Breast epithelium (tissue), 4 donors: ENCODE measurements at places on chromosomes 13 and 19. TPM values are rescaled to one million over a fixed set of nuclear protein-coding genes. Genes with fewer than 3 reads are reported as not detected.

DNA sequence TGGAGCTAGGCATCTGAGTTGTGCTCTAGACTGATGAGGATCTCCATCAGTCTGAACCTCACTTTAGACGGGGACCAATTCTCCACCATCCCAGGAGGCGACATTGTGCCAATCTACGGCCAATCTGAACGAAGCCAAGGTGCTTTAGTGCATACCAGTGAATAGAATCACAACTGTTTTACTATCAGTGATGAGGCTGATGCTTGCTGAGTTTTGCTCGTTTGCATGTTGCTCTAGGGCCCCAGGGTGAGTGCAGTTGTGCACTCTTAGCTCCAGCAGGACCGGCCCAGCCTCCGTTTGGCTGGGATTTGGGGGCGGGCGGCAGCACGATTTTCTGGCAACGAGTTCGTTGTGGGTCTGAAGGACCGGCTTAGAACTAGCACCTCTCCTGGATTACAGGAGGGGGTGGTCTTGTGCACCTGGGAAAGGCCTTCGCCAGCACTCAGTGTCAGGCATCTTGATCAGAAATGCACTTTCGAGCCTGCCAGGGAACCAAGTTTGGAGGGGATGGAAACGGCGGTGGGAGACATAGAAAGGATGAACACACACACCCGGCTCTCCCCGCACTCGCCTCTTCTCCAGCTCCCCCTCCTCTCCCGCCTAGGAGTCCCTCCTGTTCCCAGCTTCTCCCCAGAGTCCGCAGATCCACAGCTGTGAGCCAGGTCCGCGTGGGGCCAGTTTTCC, 4.4 kb downstream of the GSX1 start:
- no peak for DNase-seq

NKPD1 gene
- total RNA-seq: 1.0 TPM

- DNase-seq: no peak
These were observed 16.7 kb downstream of the MYBPC2 start for GRCh38 chr19:50449236-50449899.

DNA sequence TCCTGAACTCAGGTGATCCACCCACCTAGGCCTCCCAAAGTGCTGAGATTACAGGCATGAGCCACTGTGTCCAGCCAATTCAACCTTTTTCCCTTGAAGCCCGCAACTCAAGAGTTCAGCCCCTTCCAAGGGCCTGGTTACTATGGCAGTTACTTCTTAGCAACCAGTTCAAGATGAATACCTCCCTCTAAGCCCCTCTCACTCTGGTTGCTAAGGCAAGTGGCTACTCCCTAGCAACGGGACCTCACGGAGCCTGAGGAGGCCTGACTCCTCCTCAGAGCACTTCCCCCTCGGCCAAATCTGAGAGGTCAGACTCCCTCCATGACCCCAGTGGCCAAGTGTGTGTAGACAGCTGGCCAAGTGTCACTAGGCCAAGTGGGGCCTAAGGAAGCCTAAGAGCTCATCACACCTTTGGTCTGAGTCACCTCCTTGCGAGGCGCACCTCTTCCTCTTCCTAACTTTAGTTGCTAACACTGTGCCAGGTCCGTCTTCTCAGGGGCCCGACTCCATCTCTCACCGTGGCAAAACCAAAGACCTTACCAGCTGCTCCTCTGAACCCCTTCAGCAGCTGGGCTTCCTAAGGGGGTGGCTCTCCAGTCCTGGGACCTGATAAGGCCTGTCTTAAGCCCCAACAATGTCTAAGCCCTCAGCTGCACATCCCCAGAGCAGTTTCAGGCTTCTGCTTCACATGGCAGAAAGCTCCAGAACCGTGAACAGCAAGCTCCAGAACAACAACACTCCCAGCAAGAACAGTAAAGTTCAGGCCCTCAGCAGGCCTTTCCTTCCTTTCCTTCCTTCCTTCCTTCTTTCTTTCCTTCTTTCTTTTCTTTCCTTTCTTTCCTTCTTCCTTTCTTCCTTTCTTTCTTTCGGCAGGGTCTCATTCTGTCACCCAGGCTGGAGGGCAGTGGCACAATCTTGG, 9.6 kb downstream of the CD37 start:
- DNase-seq: no peak

DNA sequence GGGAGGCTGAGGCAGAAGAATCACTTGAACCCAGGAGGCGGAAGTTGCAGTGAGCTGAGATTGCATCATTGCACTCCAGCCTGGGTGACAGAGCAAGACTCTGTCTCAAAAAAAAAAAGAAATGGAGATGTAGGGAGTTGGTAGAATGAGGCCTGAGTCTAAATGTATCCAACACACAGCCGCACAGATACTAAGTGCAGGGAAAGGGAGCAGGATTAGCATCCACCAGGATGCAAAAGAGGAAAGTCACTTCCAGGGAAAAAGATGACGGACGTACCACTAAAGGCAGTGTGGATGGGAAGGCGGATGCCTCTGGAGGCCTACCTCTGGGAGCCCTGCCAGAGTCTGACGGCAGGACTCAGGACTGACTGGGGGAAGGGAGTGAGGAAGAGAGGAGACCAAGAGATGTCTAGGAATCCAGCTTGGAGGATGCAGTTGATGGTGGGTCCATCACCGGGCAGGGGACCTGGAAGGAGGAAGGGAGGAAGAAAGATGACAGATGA, 6.8 kb downstream of the FAM98C start:
- DNase-seq: no peak

DNA sequence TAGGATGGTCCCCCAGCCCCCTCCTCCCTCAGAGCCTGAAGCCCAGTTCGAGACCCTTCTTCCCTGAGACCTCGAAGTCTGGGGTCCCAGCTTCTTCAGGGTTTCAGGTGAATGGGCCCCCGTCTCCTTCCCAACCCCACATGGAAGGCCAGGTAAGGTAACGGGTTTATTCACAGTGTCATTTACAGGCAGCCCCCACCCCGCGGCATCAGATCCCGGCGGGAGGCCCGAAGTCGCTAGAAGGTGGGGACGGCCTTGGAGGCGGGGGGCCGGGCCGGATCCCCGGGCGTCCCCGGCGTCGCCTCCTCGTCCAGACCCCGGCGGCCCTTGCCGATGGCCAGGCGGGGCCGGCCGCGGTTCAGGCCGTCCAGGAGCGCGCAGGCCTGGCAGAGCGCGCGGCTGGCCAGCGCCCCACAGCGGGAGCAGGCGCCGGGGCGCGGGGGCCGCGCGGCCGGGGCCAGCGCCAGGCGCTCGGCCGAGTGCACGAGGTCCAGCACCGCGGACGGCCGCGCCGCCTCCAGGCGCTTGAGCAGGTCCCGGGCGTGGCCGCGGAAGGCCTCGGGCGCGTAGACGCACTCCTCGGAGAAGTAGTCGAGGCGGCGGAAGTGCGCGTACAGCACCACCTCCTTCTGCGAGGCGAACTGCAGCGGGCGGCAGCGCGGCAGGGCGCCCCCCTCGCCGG, 9.7 kb downstream of the CTU1 start:
- no peak for DNase-seq

DNA sequence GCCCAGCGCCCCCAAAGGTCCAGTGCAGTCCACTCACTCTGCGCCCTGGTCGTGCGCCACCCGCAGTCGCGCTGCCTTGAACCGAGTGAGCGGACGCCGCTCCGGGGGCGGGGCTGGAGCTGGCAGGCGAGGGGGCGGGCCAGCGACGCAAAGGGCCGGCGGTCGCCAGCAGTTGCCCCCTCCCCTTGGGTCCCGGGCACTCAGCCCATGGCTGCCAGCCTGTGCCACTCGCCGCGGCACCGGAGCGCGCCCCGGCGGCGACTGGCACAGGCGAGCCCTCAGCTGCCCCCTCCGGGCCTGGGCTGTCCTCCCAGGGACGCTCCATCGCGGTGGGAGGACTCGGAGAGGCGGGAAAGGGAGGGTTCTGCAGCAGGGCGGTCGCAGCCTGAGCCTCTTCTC, at the start of gene S1PR5:
Gene S1PR5 (minus strand): TSS at position 87 of the 399 bp plus-strand sequence. CDS start 2,436 bp downstream, outside the sequence.
- no peak for DNase-seq

DNA sequence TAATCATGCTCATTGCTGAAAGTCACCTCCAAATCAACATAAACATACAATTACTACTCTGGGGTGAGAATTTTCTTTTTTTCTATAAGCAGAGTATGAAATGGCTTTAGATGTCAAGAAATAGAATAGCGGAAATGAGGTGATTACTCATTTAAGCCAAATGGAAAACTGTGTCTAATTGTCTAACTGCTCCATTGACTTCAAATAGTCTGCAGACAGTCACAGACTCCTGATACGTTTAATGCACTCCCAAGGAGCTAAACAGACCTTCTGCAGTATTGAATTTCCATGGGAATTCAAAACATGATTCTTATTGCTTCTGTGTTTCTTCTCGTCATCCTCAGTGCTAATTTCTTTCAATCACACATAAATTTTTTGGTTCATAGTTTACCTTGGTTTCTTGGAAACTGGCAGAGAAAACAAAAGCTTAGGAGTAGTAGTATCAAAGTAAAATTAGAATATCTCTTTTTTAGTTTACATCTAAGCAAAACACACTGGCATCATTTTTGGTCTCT, 865.2 kb upstream of the SLC10A2 start:
- no peak for DNase-seq

- DNase-seq: no peak
These were observed 50.6 kb downstream of the CELF5 start for GRCh38 chr19:3274942-3275582.

DNA sequence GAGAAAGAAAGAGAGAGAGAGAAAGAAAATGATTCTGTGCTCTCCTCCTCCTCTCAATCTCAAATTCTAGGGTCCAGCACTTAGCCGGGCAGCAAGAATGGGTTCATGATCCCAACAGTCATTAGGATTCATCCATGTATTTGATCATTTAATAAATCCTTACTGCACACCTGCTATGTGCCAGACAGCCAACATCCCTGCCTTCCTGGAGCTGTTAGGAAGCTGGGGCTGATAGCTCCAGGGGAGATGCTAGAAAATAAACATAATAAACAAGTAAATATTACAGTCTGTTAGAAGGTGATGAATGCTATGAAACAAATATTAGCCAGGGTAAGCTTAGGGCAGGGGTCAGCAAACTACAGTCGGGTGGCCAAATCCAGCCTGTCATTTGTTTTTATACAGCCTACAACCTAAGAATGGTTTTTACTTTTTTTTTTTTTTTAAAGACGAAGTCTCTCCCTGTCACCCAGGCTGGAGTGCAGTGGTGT, 9.9 kb upstream of the ACP7 start:
- DNase-seq: no peak

GRCh38 chr13:80605716-80606115, 264.8 kb upstream of the SPRY2 start:
- DNase-seq: no peak

- DNase-seq: no peak
These were observed 276.3 kb upstream of the SOX1 start for GRCh38 chr13:111790621-111791020.

- DNase-seq: no peak
These were observed 935.1 kb downstream of the SLITRK1 start for GRCh38 chr13:82947191-82947621.

GRCh38 chr19:752652-753517, 2.0 kb downstream of the MISP start:
- DNase-seq: no peak

SIGLEC14 gene
- total RNA-seq: 5.9 TPM

CEACAM19 gene
- total RNA-seq: 4.9 TPM

PIAS4 gene
- 17.0 TPM for total RNA-seq

DNA sequence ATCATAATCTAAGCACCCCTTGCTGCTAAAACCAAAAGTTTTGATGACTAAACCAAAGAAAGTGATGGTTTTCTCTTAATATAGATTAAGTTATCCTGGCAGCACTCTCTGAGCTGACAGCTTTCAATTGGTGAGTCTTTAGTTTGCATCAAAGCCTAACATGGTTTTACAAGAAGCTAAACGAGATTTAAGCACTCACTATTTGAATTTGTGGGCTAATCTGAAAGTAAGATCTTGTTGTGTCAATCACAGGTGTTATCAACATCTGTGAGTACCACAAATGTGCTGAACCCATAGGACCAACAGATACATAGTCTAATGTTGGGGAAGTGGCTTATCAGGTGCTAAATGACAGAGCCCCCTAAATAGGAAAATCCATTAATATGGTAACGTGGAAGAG, 223.9 kb downstream of the LHFPL6 start:
- DNase-seq: no peak

DNA sequence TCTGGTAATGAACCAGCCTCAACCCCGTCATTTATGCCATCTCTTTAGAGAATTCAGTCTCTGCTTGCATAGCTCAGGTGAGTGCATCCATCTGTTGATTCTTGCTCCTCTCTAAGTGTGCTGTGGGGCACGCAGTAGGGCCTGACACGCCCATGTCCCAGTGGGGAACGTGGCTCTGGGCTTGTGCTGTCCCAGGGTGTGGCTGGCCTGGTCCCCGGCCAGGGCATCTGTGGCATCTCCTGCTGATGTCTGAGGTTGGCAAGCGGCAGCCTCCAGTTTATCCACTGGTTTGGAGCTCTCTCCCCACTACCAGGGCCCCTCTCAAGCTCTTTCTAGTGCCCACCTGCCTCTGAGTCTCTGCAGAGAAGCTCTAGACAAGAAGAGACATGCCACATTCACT, 146.6 kb upstream of the GJB6 start:
- no peak for DNase-seq

- no peak for DNase-seq
These were observed 127.9 kb downstream of the DLEU7 start for GRCh38 chr13:50715402-50716146.

DNA sequence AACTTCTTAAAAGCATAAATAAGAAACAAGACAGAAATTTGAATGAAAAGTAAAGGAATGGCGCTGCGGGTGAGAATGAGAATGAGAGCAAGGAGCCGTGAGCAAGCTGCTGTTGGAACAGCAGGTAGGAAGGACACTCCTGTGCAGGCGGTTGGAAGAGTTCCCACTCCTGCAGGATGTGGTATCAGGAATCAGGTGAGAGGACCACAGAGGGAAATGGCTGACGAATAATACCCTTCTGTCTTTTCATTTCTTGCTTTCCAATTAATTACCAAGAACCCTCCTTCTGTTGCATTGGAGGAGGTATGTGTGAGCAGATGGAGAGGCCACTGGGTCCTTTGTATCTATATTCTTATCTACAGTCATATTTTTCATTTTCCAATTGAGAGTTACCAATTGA, 1504.2 kb downstream of the EFNB2 start:
- no peak for DNase-seq

DNA sequence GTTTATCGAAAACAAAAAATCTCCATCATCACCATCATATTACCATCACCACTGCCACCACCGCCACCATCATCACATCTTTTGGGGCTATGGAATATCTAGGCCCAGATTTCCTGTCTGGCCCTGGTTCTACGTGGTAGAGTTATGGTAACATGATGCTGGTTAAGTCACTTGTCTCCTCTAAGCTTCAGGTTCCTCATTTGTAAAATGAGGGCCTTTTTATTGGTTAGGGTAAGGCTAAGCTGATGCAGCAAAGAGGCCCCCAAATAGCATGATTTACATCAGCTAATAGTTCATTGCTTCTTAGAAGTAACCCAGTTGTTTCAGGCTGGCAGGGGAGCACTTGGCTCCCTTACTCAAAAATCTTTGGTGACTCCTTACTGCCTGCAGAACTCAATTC, 37.9 kb downstream of the PCDH8 start:
- no peak for DNase-seq

DNA sequence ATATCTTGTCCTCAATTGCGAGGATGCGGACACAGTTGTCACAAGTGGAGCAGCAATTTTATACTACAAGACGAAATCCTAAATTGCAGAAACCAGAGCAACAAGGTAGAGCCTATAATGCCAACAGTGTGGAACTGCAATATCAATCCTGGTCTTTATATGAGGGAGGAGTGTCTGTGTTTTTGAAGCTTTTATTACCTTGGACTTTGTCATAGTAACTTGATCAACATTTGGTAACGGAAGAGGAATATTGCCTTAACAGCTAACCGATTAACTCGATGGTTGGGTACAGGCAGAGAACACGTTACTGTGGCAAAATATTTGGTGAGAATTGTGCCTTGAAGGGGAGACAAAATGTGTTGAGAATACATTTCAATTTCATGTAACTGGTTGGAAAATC, 661.5 kb downstream of the FGF9 start:
- DNase-seq: no peak

GRCh38 chr13:113125506-113126264, 3.1 kb downstream of the F10 start:
- DNase-seq: no peak

FGF21 gene
- not detected for total RNA-seq

TUBB4A gene
- total RNA-seq: not detected
